ENCODE measurements at places on chromosomes 4 and X.

GRCh38 chr4:109532182-109532581 is 27.9 kb upstream of the MCUB start:
- DNase-seq: no peak

GRCh38 chr4:5967783-5968182 is 50.4 kb downstream of the C4orf50 start:
- no peak for DNase-seq

GRCh38 chr4:6768539-6768905 is 14.0 kb upstream of the KIAA0232 start:
- DNase-seq: peak; percentile 30

GRCh38 chr4:170014359-170015011 is 11.7 kb downstream of the MFAP3L start:
- DNase-seq: no peak

DNA sequence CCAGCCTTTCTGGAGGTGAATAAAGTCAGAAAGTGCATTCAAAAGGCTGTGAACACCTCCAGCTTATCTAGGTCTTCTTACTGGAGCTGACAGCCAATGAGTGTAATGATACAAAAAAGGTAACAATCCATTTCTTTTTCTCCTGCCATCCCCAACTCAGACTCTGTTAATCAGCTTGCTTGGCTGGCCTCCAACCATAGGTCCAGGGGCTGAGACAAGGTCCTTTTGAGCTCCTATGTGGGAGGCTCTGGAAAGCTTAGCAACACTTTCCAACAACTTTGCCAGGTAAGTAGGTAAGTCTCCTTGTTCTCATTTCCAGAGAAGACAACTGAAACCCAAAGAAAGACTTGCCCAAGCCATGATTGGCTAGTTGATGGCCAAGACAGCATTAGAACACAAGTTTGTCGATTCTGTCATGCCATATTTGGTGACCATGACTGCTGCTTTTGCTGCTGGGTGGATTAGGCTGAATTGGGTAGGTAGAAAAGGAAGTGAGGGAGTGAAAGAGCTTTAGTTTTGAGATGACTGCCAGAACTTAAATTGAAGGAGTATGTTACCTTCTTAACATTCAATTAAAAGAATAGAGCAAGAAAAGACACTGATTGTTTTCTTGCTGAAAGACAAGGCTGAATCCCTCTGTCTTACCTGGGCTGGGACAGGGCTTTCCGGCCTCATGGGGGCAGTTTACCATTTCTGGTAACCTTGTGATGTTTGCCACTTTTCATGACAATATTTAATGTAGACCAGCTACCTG is 22.8 kb downstream of the VSIG4 start:
- no peak for DNase-seq

DNA sequence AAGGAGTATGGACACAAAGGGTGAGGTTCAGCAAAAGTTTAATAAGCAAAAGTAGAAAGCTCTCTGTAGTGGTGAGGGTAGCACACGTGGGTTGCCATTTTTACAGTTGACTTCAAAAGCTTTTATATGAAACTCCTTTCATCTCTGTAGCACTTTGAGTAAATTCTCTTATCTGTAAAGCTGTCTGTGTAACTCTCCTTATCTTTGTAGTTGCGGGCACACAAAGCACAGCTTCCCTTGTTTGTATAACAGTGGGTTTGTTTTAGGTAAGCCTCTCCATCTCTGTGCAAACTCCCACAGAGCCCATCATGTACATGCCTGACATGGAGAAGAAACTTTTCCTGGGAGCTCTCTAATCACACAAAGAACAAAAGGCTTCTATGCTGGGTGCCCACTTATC is 325.9 kb upstream of the PABPC5 start:
- DNase-seq: no peak

DNA sequence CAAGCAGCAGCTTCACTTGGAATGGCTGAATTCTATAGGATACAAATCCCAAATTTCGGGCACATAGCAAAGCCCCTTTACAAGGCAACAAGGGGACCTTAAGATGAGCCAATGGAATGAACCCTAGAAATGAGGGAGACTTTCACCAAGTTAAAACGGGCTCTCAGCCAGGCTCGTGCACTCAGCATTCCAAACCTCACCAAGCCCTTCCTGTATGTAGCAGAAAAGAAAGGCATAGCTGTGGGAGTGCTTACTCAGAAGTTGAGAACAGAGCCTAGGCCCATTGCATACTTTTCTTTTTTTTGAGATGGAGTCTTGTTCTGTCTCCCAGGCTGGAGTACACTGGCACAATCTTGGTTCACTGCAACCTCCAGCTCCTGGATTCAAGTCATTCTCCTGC is 10.8 kb upstream of the HERC5 start:
- DNase-seq: no peak

- DNase-seq: no peak
Measured at GRCh38 chr4:8044699-8045098, 105.0 kb upstream of the AFAP1 start.

DNA sequence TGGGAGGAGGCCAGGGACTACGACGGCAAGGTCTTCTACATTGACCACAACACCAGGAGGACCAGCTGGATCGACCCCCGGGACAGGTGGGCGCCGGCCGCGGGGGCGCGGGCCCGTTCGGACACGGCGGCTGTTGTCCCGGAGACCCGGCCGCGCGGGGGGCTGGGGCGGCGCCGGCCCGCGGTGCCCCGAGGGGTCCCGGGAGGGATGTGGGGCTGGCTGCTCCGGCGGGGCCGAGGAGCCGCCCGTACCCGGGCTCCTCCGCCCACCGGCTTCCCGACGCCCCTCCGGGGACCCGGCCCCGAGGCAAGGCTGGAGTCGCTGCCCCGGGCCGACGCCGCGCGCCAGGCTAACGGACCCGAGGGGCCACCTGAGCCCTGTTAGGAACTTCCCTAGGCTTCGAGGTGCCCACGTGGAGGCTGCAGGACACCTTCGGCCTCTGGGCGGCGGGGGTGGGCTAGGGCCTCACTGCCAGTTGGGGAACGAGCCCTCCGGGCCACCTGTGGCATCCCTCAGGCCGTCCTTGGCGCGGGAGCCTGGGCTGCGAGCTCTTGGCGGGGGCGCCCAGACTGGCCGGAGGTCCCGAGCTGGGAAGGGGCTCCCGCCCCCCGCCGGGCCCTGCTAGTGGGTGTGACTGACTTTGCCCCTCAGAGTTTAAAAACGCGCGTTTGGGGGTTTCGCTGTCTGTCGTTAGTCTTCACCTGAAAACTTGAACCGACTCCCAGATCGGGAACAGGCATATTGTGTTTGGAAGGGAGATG is 660 bp downstream of the WWC2 start:
- peak; percentile 22 for DNase-seq
